ENCODE measurements at places on chromosomes 12 and 14. TPM values are rescaled to one million over a fixed set of nuclear protein-coding genes. Genes with fewer than 3 reads are reported as not detected.
A peak's percentile ranks its signal among the peaks of the same experiment; 100 is the strongest.

Gene FOXN4
- not detected for total RNA-seq

Gene ANKRD33
- total RNA-seq: not detected

Gene DBX2
- 0.08 TPM for total RNA-seq

Gene CD163L1
- total RNA-seq: 2.1 TPM

Gene NGB
- not detected for total RNA-seq

Gene RERG
- 4.1 TPM for total RNA-seq

- DNase-seq: no peak
Observed at GRCh38 chr12:44294649-44295048, 458.8 kb downstream of the TMEM117 start.

- no peak for DNase-seq
Observed at GRCh38 chr12:47351526-47351925, 271.8 kb upstream of the AMIGO2 start.

DNA sequence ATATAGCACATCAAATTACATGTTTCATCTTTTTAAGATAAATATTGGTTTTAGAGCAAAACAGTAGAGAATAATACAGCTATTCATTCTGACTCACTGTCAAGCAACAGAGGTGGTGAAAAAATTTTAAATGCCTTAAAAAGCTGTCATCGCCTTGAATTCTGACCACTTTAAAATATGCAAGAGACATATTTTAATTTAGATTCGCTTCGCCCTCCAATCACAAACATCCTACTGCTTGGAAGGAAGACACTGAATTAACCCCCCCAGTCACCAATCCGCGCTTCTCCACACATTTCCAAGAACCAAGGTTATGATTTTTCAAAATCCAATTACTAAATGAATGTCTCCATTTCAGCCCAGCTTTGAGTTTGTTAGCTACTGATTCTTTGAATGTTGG, 112.4 kb downstream of the TMEM132D start:
- no peak for DNase-seq

DNA sequence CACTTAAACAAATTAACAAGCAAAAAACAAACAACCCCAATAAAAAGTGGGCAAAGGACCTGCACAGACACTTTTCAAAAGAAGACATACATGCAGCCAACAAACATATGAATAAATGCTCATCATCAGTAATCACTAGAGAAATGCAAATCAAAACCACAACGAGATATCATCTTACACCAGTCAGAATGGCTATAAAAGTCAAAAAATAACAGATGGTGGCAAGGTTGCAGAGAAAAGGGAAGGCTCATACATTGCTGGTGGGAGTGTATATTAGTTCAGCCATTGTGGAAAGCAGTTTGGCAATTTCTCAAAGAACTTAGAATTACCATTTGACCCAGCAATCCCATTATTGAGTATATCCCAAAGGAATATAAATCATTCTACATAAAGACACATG, 34.6 kb upstream of the NT5DC3 start:
- DNase-seq: no peak

DNA sequence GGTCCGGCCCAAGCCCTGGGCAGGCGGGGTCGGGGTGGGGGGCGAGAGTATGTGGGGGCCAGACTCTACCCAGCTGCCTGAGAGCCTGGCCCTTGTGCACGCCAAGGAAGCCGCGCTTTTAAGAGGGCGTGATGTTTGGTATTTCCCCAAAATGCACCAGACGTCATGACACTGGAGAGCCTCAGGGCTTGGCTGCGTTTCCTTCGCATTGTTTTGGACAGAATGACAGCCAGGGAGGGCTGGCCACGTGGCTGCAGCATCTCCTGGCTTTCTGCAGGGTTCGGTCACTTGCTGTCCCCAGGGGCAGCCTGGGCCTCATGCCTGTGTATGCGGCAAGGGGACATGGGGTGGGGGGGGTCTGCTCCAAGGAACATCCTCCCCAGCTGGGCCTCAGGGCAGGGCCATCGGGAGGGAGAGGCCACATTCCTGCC, 16.1 kb upstream of the NUDT14 start:
- peak; percentile 78 for DNase-seq

GRCh38 chr12:127355061-127355841, 911.7 kb upstream of the TMEM132C start:
- DNase-seq: no peak

DNA sequence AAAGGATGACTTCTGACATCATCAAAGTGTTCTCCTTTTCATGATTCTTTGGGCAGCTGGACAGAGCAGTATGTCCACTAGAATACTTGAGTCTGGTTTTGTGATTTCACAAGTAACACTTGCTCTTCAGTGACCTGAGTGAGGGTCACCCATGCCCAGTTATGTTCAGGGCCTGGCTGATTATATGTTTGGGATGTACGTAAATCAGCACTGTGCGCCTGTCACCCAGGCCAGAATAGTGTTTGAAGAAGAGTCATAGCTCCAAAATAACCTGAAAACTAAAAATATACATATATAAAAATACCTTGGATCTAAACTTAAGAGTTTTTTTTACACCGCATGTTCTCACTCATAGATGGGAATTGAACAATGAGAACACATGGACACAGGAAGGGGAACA, 3.8 kb downstream of the BICD1 start:
- DNase-seq: no peak

GRCh38 chr12:94545935-94546771, 86.5 kb upstream of the CEP83 start:
- no peak for DNase-seq

DNA sequence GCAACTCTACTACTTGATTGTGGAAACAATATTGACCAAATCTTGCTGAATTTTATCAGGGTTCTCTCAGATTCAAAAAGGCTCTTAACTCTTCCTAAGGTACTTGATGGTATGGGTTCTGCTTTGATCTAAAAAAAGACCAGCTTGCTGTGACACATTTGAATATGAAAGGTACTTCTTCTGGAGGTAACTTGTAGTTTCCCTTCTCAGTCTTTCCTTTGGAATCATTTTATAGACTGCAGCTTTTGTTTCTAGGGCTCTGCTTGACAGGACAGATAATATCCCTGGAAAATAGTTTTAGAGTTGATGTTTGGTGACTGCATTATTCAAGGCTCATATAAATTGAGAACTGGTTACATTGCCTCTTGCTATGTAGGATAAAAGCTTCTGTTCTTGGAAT, 251.9 kb downstream of the FUT8 start:
- DNase-seq: no peak

- DNase-seq: no peak
Observed at GRCh38 chr14:23723911-23724310, 87.7 kb downstream of the DHRS2 start.

DNA sequence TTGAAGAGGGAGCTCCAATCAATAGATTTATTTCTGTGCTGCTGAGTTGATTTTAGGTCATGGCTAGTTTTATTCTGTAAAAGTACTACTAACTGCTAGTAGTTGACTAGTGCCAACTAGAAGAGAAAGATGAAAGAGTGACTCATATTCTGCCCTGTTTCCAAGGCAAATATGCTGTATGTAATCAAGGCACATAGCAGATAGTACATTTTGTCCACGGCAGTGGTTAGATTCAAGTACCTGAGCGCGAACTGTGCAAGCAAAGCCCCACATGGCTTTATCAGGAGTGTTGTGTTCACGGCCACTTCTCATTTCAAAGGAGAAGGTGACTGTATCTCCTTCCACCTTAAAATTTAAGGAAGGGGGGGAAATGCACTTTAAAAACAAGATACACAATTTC, 126.8 kb downstream of the TRAFD1 start:
- no peak for DNase-seq

GRCh38 chr12:4051596-4051995, 178.4 kb upstream of the PARP11 start:
- DNase-seq: no peak

- no peak for DNase-seq
Observed at GRCh38 chr12:50111395-50111692, 692 bp upstream of the COX14 start.

Measured in Right ventricle myocardium superior (tissue), 1 donor.